Hematopoietic multipotent progenitor cell treated with erythropoietin and hydrocortisone succinate and interleukin-3 and kit ligand, for 15 days (in vitro differentiated cells): ENCODE measurements at places on chromosomes 4 and X.

- no peak for DNase-seq
Observed at GRCh38 chr4:121072224-121073003, at the start of gene NDNF. TSS of gene NDNF (minus strand) at chr4:121072535. CDS start at chr4:121045837, 26,698 bp downstream.

DNA sequence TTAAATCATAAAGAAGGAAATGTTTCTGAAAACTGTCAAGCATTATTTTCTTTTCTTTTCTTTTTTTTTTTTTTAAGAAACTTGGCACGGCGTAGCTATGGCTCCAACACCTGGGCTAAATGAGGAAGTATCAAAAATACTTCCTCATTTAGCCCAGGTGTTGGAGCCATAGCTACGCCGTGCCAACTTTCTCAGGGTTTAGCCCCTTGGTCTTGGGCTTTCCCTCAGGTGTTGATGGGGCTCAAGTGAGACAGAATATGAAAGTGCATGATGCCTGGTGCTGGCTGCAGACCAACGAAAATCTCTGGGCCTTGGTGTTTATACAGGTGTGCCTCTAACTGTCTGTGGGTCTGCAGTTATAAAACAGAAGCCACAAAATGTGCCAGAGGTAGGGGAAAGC, 132.7 kb downstream of the ARHGAP24 start:
- no peak for DNase-seq

DNA sequence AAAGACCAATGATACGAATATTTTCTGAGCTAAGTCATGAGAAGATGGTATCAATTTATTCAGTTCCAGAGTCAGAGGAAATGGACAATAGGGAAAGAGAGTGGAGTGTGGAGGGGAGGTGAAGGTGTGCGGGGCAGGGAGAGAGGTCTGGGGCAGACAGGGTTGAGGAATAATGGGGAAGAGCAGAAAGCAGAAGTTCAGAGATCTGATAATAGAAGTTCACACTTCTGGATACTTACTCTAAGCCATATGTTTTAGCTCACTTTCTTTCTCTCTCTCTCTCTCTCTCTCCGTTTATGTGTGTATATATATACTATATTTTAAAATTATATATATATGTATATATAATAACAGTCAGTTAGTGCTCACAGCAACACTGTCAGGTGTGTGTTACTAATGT, 40.4 kb downstream of the FOXR2 start:
- no peak for DNase-seq

GRCh38 chrX:42943051-42943974, 165.3 kb upstream of the PPP1R2C start:
- no peak for DNase-seq

DNA sequence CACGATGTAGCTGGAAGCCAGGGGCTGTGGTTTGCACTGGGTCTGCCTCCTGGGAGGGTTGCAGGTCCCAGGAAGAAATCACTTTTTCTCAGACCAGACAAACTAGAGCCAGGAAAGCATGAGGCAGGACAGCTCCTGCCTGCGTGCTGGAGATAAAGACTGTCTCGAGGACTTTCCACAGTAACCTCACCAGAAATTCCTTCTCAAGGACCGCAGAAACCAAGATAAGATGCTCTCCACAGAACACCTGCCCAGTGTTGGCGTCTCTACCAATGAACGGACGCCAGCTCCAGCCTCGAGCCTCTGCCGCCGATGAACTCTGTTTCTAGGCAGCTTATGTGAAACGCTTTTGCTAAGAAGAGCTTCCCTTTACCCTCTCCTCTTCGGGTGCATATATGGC, 76.9 kb upstream of the AFAP1 start:
- DNase-seq = no peak

DNA sequence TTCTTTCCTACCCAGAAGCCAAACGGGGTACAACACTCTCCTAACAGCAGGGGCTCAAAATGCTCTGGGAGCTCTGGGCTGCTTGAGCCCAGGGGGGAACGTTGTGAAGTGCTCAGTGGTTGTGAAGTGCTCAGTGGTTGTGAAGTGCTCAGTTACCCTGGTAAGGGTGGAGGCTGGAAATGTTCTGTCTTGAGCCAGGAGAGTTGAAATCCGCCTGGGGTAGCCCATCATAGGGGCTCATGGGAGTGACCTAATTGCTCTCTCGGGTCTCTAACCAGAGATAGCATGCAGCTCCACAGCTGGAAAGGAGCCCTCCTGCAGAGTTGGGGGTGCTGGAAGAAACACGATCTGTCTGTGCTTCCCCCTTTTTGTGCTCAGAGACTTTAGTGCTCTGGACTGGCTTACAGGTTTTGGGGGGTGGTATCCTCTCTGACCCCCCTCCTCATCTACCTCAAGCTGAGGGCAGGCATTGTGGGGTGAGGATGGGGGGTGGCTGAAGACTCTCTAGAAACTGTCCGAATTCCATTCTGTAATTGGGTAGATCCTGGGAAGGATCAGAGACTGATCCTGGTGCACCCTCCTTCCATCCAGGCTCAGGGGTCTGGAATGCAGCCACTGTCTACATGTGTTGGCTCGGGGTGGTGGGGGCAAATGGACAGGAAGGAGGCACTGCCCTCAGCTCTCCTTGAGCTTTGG, 2.7 kb downstream of the EFNB1 start:
- DNase-seq = no peak
